ENCODE measurements at places on chromosomes 7 and 10. TPM values are rescaled to one million over a fixed set of nuclear protein-coding genes. Genes with fewer than 3 reads are reported as not detected.

GRCh38 chr10:80292607-80293239 is 3.3 kb upstream of the MAT1A start:
- no peak for DNase-seq

The CLRN3 gene
- total RNA-seq = not detected

GRCh38 chr10:119862524-119862923 is 10.1 kb downstream of the MCMBP start:
- DNase-seq = no peak

The FOXL3 gene
- not detected for total RNA-seq

The PON1 gene
- total RNA-seq = not detected
